ENCODE measurements at places on chromosomes 13 and 19. TPM values are rescaled to one million over a fixed set of nuclear protein-coding genes. Genes with fewer than 3 reads are reported as not detected.
A peak's percentile ranks its signal among the peaks of the same experiment; 100 is the strongest.

GRCh38 chr19:47614021-47614295 is 5.0 kb downstream of the BICRA start:
- DNase-seq: no peak

DNA sequence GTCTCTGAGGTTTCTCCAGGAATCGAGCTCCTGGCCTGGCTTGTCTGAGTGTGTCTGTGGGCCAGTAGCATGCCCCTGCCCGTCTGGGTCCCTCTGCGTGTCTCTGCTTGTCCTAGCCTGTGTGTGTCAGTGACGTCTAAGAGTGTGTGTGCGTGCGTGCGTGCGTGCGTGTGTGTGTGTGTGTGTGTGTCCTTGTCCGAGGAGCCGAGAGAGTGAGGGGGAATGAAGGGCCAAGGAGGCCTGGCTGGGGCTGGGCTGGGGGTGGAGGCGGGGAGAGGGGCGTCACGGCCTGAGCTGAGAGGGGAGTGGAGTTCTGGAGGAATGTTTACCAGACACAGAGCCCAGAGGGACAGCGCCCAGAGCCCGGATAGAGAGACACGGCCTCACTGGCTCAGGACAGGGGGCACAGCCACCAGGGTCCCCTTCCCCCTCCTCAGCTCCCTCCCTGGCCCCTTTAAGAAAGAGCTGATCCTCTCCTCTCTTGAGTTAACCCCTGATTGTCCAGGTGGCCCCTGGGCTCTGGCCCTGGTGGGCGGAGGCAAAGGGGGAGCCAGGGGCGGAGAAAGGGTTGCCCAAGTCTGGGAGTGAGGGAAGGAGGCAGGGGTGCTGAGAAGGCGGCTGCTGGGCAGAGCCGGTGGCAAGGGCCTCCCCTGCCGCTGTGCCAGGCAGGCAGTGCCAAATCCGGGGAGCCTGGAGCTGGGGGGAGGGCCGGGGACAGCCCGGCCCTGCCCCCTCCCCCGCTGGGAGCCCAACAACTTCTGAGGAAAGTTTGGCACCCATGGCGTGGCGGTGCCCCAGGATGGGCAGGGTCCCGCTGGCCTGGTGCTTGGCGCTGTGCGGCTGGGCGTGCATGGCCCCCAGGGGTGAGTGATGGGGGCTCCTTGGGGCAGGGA is at the start of gene AXL:
AXL (plus strand) TSS at position 609 of the 893 bp plus-strand sequence; CDS start at position 779, 170 bp downstream.
- DNase-seq: no peak

- DNase-seq: no peak
These were observed at the start of gene ZFP28 for GRCh38 chr19:56538761-56539263. TSS of gene ZFP28 (plus strand) at chr19:56538948. CDS start at chr19:56539019, 71 bp downstream.

GRCh38 chr13:66313413-66313812 is 916.7 kb downstream of the PCDH9 start:
- DNase-seq: no peak

- no peak for DNase-seq
These were observed 141.9 kb downstream of the SLC7A1 start for GRCh38 chr13:29453617-29454011.

GRCh38 chr13:42041684-42042035 is 6.8 kb upstream of the DGKH start:
- DNase-seq: no peak

DNA sequence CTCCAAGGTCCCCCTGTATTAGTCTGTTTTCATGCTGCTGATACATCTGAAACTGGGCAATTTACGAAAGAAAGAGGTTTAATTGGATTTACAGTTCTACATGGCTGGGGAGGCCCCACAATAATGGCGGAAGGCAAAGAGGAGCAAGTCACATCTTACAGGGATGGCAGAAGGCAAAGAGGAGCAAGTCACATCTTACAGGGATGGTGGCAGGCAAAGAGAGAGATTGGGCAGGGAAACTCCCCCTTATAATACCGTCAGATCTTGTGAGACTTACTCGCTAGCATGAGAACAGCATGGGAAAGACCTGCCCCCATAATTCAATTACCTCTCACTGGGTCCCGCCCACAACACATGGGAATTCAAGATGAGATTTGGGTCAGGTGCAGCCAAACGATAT is 50.0 kb upstream of the FARP1 start:
- no peak for DNase-seq

- peak; percentile 91 for DNase-seq
These were observed at the start of gene ENOX1 for GRCh38 chr13:43786766-43787517. TSS of gene ENOX1 (minus strand) at chr13:43786972.

GRCh38 chr13:50893211-50893852 is 16.3 kb upstream of the RNASEH2B start:
- DNase-seq: peak; percentile 10

GRCh38 chr13:80374444-80374843 is 33.5 kb upstream of the SPRY2 start:
- DNase-seq: no peak

DNA sequence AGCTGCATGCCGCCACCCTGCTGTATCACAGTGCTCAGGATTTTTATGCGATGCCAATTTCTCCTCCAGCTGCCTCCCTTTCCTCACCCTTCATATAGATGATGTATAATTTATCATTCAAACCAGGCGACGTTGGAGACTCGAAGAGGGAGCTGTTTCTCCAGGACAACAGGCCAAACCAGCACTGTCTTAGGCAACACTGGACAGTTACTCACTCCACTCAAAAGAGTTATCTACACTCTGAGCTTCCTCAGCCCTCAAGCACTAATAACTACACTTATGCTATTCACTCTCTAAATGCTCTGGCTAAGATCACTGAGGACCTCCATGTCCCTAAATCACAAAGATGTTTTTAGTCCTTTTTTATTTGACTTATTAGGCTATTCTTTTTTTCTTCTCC is 87.3 kb upstream of the RFC3 start:
- DNase-seq: no peak

DNA sequence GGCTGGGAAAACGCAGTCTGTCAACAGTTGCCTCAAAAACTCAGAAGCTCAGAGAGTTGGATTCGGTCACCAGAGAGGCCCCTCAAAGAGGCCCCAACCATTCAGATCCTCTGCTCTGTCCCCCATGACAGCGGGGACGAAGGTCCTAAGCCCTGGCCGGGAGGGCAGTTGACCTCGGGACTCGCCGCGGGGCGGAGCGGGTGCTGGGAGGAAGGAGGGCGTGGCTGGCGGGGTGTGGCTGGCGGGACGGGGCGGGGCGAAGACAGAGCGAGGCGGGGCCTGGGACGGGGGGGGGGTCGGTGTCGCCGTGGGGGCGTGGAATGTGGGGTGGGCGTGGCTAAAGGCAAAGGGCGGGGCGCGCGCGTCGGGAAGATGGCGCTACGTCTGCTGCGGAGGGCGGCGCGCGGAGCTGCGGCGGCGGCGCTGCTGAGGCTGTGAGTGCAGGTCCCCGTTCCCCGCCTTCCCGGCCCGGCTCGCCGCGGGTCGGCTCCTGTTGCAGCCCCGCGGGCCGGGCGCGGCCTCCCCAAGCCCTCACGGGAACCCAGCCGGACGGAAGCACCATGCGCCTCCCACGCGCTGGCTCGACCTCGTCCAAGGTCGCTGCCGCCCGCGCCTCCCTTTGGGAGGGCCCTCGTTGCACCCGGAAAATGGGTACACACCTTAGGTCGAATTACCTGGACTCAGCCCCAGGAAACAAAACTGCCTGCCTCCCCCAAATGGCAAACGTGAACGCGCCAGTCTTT is 105.2 kb downstream of the TM9SF2 start:
- DNase-seq: peak; percentile 84

GRCh38 chr19:11452620-11453310 is 17.3 kb downstream of the PRKCSH start:
- no peak for DNase-seq

DNA sequence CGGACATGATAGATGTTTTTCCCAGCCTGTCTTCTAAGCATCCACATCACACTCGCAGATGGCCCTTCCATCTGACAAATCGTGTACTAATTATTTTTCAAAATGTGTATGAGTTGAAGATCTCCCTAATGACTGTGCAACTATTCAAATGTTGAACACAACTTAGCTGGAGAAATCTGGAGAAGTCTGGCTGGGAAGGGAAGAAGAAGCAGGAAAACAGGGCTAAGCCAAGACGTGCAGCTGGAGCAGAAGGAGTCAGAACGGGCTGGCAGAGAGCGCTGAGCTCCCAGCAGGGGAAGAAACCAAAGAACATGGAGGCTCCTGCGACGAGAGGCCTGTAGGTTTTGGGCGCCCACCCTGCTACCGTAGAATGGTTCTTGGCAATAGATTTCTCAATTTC is 13.2 kb upstream of the LATS2 start:
- DNase-seq: no peak

PRODH2 gene
- not detected for total RNA-seq

ZNF93 gene
- 8.7 TPM for total RNA-seq

CLEC17A gene
- not detected for total RNA-seq

LDLR gene
- total RNA-seq: 175 TPM

TMPRSS9 gene
- not detected for total RNA-seq
